ENCODE measurements at places on chromosomes 7 and 10. TPM values are rescaled to one million over a fixed set of nuclear protein-coding genes. Genes with fewer than 3 reads are reported as not detected.
A peak's percentile ranks its signal among the peaks of the same experiment; 100 is the strongest.

DNA sequence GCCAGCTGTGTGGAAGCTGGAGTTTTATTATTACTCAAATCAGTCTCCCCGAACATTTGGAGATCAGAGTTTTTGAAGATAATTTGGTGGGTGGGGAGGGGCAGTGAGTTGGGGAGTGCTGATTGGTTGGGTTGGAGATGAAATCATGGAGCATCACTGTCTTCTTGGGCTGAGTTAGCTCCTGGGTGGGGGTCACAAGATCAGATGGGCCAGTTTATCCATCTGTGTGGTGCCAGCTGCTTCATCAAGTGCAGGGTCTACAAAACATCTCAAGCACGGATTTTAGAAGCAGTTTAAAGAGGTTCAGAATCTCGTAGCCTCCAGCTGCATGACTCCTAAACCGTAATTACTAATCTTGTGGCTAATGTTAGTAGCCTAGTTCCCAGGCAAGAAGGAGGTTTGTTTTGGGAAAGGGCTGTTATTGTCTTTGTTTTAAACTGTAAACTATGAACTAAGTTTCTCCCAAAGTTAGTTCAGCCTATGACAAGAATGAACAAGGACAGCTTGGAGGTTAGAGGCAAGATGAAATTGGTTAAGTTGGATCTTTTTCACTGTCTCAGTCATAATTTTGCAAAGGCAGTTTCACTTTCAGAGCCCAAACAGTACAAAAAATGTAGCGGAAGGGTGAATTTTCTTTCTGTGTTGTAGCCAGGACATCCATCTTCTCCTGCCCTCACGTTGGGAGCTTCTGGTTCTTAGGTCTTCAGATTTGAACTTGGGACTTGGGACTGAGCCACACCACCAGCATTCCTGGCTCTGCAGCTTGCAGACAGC is 43.1 kb downstream of the KLF6 start:
- peaks cover 8% of the 10 kb centered on the region for H3K4me1 ChIP-seq
- no peaks in the 10 kb centered on the region for H3K27me3 ChIP-seq
- H3K36me3 ChIP-seq: no peaks in the 10 kb centered on the region
- no peak for DNase-seq
- H3K4me3 ChIP-seq: no peak overlapping the region

The PLCE1 gene
- 0.08 TPM for total RNA-seq

- H3K27me3 ChIP-seq: peaks cover 7% of the 10 kb centered on the region
- no peak overlapping the region for H3K27ac ChIP-seq
- peak; percentile 74 for DNase-seq
- H3K36me3 ChIP-seq: no peaks in the 10 kb centered on the region
- no peak overlapping the region for H3K4me3 ChIP-seq
- H3K4me1 ChIP-seq: no peaks in the 10 kb centered on the region
These were observed 4.3 kb upstream of the YKT6 start for GRCh38 chr7:44196450-44196872.

The NME8 gene
- total RNA-seq: 0.14 TPM

DNA sequence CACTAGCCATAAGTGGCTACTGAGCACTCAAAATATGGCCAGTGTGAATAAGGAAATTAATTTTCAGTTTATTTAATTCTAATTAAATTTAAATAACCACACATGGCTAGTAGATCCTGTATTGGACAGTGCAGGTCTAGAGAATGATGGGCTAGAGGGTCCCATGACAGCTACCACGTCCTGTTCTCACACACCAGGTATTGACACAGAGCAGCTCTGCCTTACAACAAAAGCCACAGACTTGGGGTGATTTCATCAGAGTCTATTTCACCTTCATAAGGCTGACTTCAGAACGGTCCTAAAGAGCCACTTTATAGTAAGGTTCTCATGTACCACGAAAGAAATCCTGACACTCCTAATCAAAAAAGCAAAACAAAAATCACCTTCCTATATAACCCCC is 111.3 kb downstream of the UBE2H start:
- DNase-seq: no peak
- H3K4me1 ChIP-seq: peaks cover 60% of the 10 kb centered on the region
- H3K4me3 ChIP-seq: no peak overlapping the region
- no peak overlapping the region for H3K27ac ChIP-seq
- H3K36me3 ChIP-seq: 0 out of 2 replicates have a peak, but pooled peaks cover 3% of the 10 kb centered on the region

The CACNB2 gene
- 5.9 TPM for total RNA-seq

The FAM237B gene
- not detected for total RNA-seq

DNA sequence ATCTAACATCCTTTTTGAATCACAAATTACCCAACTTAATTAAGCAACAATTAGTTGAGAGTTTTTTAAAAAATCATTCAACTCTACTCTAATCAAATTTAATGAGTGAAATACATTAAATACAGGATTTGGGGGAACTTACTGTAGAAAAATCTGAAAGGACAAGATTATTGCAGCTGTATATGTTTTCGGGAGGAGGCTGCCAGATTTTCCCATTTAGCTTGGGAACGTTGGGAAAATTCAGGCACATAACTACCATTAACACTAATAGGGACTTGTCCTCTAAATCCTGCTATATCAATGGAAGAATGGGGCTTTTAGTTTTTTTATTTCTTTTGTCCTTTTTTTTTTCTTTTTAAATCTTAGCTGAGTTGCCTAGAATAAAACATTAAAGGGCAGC is 691.4 kb upstream of the FZD8 start:
- no peak overlapping the region for H3K4me3 ChIP-seq
- H3K27me3 ChIP-seq: no peaks in the 10 kb centered on the region
- H3K36me3 ChIP-seq: no peaks in the 10 kb centered on the region
- no peak for DNase-seq
- H3K27ac ChIP-seq: no peak overlapping the region

The FKBP6 gene
- total RNA-seq: not detected

- H3K27ac ChIP-seq: no peak overlapping the region
- H3K27me3 ChIP-seq: no peaks in the 10 kb centered on the region
- DNase-seq: no peak
- no peak overlapping the region for H3K4me3 ChIP-seq
- no peaks in the 10 kb centered on the region for H3K36me3 ChIP-seq
- H3K4me1 ChIP-seq: no peaks in the 10 kb centered on the region
These were observed 101.3 kb upstream of the IGFBP3 start for GRCh38 chr7:46022397-46022796.

The GPR141 gene
- not detected for total RNA-seq
